NCI-H510A (cell line): ENCODE measurements at places on chromosomes 3 and 15.

DNA sequence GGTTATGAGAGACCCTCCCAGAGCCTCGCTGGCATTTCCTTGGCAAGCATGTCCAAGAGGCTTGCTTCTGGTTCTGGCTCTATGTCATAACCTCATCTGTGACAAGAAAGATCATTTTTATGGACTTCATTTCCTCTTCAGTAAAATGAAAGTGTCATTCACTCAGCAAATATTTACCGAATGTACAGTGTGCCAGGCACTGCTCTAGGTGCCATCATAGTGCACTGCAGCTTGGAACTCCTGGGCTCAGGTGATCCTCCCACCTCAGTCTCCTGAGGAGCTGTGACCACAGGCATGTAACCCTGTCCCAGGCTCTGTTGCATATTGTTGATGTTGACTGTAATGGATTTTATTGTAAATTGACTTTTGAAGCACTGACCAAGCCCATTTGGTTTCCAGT is 18.7 kb upstream of the ITPKA start:
- no peak for DNase-seq

DNA sequence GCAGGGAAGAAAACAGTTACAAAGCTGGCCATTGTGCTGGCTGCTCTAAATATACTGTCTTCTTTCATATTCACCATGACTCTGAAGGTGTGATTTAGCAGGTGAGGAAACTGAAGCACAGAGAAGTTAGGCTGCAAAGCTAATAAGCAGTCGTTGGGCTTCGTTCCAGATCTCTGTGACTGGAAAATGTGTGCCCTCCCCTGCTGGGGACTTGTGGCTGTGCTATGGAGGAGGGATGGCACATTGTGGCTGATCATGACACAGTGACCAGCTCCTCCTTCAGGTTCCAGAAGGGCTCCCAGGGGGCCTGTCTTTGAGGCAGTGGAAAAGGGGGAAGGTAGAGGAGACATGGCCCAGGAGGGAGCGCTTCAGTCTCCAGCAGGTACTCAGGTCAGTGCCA is 19.2 kb downstream of the PXK start:
- no peak for DNase-seq

GRCh38 chr15:28243901-28244300 is 78.1 kb downstream of the HERC2 start:
- DNase-seq = no peak

- DNase-seq = no peak
These were observed 135.5 kb upstream of the PTX3 start for GRCh38 chr3:157300981-157301663.

- no peak for DNase-seq
These were observed 154.1 kb upstream of the LPP start for GRCh38 chr3:187999821-188000220.

GRCh38 chr3:196624067-196624790 is 15.3 kb upstream of the NRROS start:
- DNase-seq = no peak

- no peak for DNase-seq
These were observed 375.8 kb downstream of the GAP43 start for GRCh38 chr3:115999001-115999585.

DNA sequence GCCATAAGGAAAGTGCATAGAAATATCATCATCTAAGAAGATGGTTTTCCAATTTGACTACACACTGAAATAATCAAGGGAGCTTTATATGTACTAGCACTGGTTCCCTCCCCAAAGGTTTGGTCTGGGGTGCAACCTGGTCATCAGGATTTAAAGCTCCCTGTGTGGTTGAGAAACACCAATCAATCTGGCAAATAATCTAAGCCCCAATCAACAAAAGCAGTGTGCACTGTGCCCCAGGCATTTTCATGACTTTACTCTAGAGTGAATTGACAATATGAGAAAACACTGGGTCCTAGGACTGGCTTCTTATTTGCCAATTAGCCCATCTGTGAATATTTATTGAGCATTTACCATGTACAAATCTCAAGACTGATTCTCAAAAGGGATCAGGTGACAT is 255.1 kb downstream of the MEIS2 start:
- DNase-seq = no peak

GRCh38 chr3:126288314-126288713 is 68.9 kb downstream of the KLF15 start:
- DNase-seq = no peak

DNA sequence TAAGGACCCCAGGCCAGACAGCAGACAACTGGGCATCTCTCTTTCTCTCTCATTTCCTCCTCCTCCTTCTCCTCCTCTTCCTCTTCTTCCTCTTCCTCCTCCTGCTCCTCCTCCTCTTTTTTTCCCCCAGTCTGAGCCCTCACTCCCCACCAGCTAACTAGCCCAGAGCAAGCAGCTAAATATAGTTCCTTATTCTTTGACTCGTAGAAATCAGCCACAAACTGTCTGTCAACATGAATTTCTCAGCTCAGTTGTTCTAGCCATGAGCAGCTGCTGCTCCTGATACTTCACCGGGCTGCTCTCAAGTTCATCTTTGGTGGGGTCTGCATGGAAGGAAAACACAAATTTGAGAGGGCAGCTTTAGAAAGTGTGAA is 19.2 kb upstream of the LOXL1 start:
- DNase-seq = no peak
